ENCODE measurements at places on chromosomes 3 and 15.

GRCh38 chr3:28252001-28252431 is 10.6 kb downstream of the CMC1 start:
- no peak for DNase-seq

DNA sequence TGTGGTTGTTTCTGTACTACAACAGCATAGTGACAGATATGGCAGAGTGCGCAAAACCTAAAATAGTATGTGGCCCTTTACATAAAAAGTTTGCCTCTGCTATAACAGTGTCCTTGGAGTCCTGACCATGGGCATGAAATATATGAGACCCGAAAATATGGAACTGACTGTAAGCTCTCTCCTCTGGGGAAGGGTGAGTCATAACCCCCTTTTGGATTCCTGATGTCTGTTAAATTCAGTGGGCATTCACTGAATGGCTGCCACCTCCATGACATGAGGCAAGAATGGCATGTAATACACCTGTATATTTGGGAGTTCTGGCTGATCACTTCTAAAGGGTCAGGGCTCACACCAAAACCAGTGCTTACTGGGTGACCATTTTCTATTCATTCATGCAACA is 6.1 kb downstream of the TBC1D2B start:
- no peak for DNase-seq

- no peak for DNase-seq
Measured at GRCh38 chr3:38636464-38636863, 13.0 kb downstream of the SCN5A start.

DNA sequence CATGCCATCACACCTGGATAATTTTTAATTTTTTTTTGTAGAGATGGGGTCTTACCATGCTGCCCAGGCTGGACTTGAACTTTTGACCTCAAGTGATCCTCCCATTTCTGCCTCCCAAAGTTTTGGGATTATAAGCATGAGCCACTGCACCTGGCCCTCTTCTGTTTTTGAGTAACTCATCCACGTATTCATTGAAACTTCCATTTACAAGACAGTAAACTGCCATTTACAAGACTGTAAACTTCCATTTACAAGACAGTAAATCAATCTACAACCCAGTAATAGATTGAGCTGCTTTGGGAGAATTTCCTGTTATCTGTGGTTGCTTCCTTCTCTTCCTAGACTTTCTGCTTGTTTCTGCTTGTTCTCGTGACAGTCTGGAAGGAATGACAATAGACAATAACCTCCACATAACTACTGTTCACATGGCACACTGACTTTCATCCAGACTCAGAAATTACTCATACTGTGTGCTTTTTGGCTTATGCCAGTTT is 114.7 kb upstream of the CCNL1 start:
- DNase-seq, result no peak

GRCh38 chr3:184371570-184372018 is 6.4 kb downstream of the THPO start:
- DNase-seq, result no peak

All from activated CD8-positive, alpha-beta memory T cell treated with anti-CD3 and anti-CD28 coated beads for 4 hours (primary cell).